ENCODE measurements at places on chromosomes 16 and 17. TPM values are rescaled to one million over a fixed set of nuclear protein-coding genes. Genes with fewer than 3 reads are reported as not detected.

The CACNG5 gene
- not detected for total RNA-seq

The KRT32 gene
- total RNA-seq = not detected

The RAP1GAP2 gene
- total RNA-seq = 13.4 TPM

The DEXI gene
- 17.7 TPM for total RNA-seq

The OR3A2 gene
- 1.3 TPM for total RNA-seq

The MT1F gene
- total RNA-seq = 4.3 TPM

The FOXO3B gene
- total RNA-seq = 7.1 TPM

The GHDC gene
- total RNA-seq = 41.9 TPM

The ESRP2 gene
- not detected for total RNA-seq

Data from B cell (primary cell).